ENCODE measurements at places on chromosomes 2 and 18. TPM values are rescaled to one million over a fixed set of nuclear protein-coding genes. Genes with fewer than 3 reads are reported as not detected.
A peak's percentile ranks its signal among the peaks of the same experiment; 100 is the strongest.

Gene RAX
- not detected for total RNA-seq

- H3K4me3 ChIP-seq, result no peak overlapping the region
- no peak overlapping the region for H3K27ac ChIP-seq
- H3K36me3 ChIP-seq, result no peaks in the 10 kb centered on the region
- H3K4me1 ChIP-seq, result no peaks in the 10 kb centered on the region
Measured at GRCh38 chr18:77168811-77169311, 36.3 kb upstream of the MBP start.

- DNase-seq, result no peak
- no peaks in the 10 kb centered on the region for H3K36me3 ChIP-seq
- H3K27ac ChIP-seq, result no peak overlapping the region
Measured at GRCh38 chr18:24015639-24016631, 1.4 kb downstream of the TTC39C start.

DNA sequence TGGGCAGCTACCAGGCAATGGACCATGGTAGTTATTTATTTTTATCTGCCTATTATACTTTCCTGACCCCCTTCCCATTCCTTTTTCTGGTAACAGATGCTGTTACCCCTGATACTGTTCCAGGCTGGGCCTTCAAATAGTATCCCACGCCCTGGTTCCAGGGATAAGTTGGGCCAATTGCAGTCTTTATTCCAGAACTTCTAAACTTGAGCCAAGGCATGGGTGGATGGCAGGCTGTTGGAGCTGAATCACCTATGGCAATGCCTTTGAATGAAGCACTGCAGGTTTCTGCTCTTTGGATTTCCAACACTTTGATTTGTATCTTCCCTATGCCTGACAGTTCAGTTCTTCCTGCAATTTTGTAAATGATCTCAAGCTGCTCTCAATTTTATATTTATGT is 99.2 kb upstream of the LHCGR start:
- H3K4me3 ChIP-seq, result no peak overlapping the region
- no peaks in the 10 kb centered on the region for H3K27me3 ChIP-seq
- no peaks in the 10 kb centered on the region for H3K4me1 ChIP-seq

Gene PROKR1
- total RNA-seq, result 0.06 TPM

DNA sequence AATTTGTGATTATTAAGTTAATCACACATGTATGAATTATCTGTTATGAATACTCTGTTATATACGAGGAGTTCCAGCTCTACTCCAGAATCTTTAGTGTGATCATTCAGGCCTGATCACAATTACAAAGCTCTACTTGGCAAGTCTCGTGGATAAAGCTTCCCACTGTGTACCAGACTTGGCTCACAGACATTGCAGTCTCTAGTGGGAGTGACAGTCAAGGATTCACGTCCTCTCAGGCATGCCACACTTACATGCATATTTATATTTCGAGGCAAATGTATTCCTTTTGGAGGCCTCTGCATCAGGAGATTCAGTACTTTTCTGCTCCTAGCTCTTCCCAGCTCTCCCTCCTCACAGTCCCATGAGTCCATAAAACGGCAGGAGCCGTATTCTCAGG is 403.4 kb upstream of the CDH7 start:
- no peaks in the 10 kb centered on the region for H3K36me3 ChIP-seq
- H3K4me1 ChIP-seq, result no peaks in the 10 kb centered on the region
- no peak overlapping the region for H3K4me3 ChIP-seq
- no peaks in the 10 kb centered on the region for H3K27me3 ChIP-seq
- no peak for DNase-seq

- H3K27me3 ChIP-seq, result no peaks in the 10 kb centered on the region
- no peaks in the 10 kb centered on the region for H3K36me3 ChIP-seq
- H3K4me1 ChIP-seq, result no peaks in the 10 kb centered on the region
- no peak for DNase-seq
- H3K4me3 ChIP-seq, result no peak overlapping the region
- no peak overlapping the region for H3K27ac ChIP-seq
Measured at GRCh38 chr18:48197819-48198218, 211.4 kb downstream of the ZBTB7C start.

DNA sequence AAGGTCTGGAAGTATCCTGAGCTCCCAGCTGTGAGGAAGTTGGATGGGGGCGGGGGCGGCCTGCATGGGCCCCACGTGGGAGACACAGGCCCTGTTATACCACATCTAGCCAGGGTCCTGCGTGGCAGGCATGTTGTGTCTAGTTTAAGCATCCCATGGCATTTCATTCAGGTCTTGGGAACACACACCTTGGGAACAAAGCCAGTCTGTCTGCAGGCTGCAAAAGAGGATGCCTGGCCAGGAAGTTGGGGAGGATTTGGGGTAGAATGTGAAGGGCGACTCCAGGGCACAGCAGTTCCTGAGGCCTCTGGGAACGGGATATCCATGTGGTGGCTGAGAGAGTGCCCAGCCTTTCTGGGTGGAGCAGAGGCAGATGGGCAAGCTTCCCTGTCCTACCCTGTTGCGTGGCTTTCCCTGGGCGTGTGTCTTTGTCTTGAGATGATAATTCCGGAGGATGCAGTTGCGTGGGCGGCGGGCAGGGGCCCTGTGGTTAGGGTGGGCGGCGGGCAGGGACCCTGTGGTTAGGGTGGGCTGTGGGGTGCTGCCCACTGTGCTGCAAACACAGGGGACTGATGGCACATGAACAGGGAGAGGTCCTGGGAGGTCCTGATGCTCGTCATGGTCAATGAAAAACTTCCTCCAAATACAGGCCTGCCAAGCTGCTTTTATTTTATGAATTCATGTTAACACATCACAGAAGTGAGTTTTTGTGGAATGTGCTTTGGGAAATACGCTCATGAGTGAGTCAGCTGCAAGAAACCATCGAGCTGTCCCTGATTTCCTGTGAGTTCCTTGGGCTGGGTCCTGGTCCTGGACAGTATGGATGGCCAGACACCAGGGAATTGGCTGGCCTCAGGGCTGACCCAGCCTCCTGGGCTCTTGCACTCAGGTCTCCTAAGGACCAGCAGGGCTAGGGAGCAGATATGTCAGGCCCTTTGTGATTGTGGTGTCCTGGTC is 90.0 kb upstream of the HS6ST1 start:
- H3K36me3 ChIP-seq, result no peaks in the 10 kb centered on the region
- DNase-seq, result peak; percentile 10
- H3K27me3 ChIP-seq, result no peaks in the 10 kb centered on the region

GRCh38 chr2:166042356-166042755 is 85.5 kb downstream of the SCN1A start:
- no peak overlapping the region for H3K27ac ChIP-seq
- no peaks in the 10 kb centered on the region for H3K4me1 ChIP-seq
- no peak for DNase-seq
- H3K27me3 ChIP-seq, result no peaks in the 10 kb centered on the region
- no peaks in the 10 kb centered on the region for H3K36me3 ChIP-seq

DNA sequence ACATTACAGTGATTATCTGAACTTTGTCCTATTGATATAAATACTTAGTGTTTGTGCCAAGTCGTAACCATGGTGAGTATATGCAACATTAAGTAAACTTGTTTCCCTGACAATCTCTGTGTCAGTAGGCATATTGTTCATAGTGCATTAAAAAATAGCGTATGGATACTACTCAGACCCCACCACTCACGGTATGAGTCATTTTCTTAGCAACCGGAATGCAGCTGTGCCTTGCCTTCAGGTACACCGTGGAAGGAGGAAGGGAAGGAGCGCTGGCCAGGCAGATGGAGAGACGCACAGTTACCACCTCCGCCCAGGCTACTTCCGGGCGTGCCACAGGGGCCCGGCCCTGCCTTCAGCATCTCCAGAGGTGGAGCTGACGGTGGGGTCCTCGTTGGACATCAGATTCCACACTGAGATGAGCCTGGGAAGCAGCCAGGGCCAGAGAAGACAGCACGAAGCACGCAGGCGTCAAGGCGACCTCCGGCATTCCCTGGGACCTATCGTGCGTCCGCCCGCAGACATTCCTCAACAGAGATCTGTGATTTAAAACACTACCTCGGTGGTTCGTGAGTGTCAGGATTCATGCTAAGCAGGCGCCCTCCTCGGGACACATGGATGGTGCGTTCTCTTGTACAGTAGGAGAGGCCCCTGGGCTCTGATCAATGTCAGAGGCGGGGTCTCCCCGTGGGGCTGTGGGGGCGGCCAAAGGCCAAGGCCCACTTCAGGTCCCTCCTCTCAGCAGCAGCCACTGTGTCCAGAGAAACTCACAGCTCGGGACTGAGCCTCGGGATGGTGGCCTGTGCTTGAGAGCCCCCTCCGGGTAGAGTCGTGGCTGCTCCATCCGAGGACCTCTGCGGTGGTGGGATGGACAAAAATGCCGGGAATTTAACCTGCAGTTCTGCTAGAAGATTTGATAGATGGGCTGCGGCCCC is 82.2 kb upstream of the HDAC4 start:
- no peaks in the 10 kb centered on the region for H3K36me3 ChIP-seq
- no peak overlapping the region for H3K27ac ChIP-seq
- no peak overlapping the region for H3K4me3 ChIP-seq
- DNase-seq, result peak; percentile 64
- H3K27me3 ChIP-seq, result no peaks in the 10 kb centered on the region

GRCh38 chr18:52850031-52850560 is 510.1 kb downstream of the DCC start:
- no peaks in the 10 kb centered on the region for H3K36me3 ChIP-seq
- H3K27me3 ChIP-seq, result no peaks in the 10 kb centered on the region
- H3K27ac ChIP-seq, result no peak overlapping the region
- DNase-seq, result no peak
- H3K4me1 ChIP-seq, result no peaks in the 10 kb centered on the region
- no peak overlapping the region for H3K4me3 ChIP-seq

GRCh38 chr2:36492216-36492945 is 105.6 kb downstream of the FEZ2 start:
- no peak overlapping the region for H3K27ac ChIP-seq
- no peak for DNase-seq
- no peaks in the 10 kb centered on the region for H3K27me3 ChIP-seq
- no peaks in the 10 kb centered on the region for H3K36me3 ChIP-seq

DNA sequence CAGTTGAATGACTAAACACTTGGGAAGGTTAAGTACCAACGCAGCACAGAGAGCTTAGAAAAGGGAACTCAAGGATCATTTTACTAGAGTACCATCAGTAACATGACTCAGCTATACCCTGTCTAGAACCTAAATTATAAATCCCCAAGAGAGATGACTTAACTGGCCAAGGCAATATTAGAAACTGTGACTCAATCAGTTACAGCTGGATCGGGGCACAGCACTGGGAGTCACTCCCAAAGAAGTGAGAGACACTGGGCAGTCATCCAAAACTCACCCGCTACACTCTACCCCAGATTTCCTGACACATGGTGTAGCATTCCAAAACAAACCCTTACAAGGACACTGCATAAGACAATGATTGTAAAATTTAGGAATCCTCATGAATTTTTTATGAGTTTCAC is 17.7 kb downstream of the IWS1 start:
- H3K27me3 ChIP-seq, result no peaks in the 10 kb centered on the region
- peaks cover 23% of the 10 kb centered on the region for H3K36me3 ChIP-seq
- peak; percentile 74 for DNase-seq
- H3K27ac ChIP-seq, result no peak overlapping the region

Gene IL36RN
- total RNA-seq, result not detected

DNA sequence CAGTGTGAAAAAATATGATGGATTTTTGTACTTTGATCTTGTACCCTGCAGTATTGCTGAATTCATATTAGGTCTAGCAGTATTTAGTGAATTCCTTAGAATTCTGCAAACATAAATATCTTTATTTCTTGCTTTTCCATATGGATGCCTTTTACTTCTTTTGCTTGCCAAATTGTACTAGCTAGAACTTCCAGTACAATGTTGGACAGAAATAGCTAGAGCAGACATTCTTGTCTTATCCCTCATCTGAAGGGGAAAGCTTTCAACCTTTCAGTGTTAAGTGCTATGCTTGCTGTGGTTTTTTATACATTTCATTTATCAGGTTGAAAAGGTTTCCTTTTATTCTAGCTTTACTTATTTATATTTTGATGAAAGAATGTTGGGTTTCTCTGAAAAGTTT is 1321.9 kb upstream of the CHAC2 start:
- no peak overlapping the region for H3K27ac ChIP-seq
- no peaks in the 10 kb centered on the region for H3K36me3 ChIP-seq

Gene MAB21L4
- 31.1 TPM for total RNA-seq

Gene PDE6D
- 14.6 TPM for total RNA-seq
